ENCODE measurements at places on chromosomes 11 and 22. TPM values are rescaled to one million over a fixed set of nuclear protein-coding genes. Genes with fewer than 3 reads are reported as not detected.

- DNase-seq: no peak
- H3K36me3 ChIP-seq: no peaks in the 10 kb centered on the region
- peak overlapping the region; percentile 65 for H3K27ac ChIP-seq
- H3K4me3 ChIP-seq: no peak overlapping the region
These were observed 16.9 kb downstream of the CAPN5 start for GRCh38 chr11:77083566-77084245.

DNA sequence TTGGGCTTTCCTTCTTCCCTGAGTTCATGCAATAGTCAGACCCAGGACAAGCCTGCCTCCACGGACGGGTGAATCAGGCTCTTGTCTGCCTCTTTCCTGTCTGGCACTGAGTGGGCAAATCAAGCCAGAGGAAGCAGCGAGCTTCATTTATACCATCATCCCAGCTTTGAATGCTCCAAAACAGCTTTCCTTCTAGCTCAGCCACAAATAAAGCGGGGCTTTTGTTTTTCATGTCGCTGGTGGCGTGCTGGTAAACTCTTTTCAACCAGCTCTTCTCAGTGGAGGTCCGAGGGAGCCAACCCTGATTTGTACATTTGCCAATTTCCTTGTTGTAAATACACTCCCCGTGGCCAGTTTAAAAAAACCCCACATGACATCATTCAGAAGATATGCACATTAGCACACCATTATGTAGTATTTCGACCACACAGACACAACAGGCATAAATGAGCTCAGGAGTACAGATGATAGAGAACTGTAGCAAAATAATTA is 8.6 kb downstream of the C11orf91 start:
- H3K27me3 ChIP-seq: peaks cover 2% of the 10 kb centered on the region
- no peak overlapping the region for H3K27ac ChIP-seq
- H3K36me3 ChIP-seq: no peaks in the 10 kb centered on the region
- DNase-seq: no peak

DNA sequence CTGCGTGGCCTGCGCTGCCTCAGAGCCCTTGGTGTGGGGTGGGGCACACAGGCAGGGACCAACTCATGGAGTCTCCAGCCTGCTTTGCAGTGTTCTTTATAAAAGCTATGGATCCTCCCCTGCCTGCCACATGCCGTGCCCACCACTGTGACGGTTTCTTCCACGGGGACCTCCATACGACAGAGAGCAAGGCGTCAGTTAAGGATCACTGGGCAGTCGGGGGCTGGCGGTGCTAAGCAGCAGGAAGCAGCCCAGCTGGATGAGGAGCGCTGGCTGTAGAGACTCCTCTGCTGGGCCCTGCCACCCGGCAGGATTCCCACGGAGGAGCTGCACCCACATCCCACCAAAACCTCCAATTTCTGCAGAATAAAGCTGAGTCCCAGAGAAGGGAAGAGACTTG is 23.1 kb upstream of the EFCAB6 start:
- H3K27ac ChIP-seq: no peak overlapping the region
- no peaks in the 10 kb centered on the region for H3K27me3 ChIP-seq
- H3K4me3 ChIP-seq: no peak overlapping the region
- H3K4me1 ChIP-seq: no peaks in the 10 kb centered on the region
- H3K36me3 ChIP-seq: no peaks in the 10 kb centered on the region

DNA sequence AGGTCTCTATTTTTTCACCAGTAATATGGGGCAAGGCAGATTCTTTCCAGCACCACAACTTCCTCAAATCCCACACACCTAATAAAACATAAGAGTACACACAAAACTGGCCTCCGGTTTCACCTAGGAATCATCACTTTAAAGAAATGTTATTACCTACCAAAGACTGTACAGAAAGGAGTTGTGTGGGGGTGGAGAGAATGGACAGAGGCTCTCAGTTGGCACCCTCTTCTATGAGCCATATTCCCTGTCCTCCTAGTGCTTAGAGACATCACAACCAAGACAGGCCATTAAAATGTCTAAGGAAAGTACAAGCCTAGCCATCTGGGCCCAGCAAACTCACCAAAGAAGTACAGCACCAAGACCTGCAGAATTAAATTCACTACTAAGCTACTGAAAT is 56.1 kb downstream of the RBFOX2 start:
- DNase-seq: no peak
- H3K4me1 ChIP-seq: no peaks in the 10 kb centered on the region
- H3K36me3 ChIP-seq: no peaks in the 10 kb centered on the region
- H3K27ac ChIP-seq: no peak overlapping the region
- H3K4me3 ChIP-seq: no peak overlapping the region

DNA sequence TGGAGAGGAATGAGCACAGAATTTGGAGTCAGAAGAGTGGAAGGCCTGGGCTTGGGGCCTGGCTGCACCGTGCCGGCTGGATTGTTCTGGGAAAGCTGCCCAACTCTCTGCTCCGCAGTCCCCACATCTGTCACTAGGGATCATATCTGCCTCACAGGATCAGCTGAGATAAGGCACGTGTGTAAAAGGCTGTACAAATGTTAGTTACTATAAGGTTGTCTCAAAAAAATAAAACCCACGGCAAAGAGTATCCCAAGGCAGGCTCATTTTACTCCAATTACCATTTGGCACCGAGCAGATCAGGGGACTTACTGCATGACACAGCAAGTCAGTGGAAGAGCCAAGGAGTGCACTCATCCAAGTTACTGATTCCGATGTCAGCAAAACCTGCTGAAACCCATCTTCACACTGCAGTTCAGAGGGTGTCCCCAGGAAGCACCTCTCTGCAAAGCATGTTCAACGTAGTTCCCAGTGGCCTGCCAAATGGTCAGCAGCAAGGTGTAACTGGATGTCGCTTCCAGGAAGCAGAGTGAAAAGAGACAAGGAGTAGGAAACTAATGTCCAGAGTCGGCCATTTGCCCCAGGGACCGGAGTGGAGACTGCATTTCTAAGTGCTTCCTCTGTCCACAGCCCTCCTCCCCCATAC is 18.1 kb upstream of the MRTFA start:
- no peaks in the 10 kb centered on the region for H3K36me3 ChIP-seq
- no peak for DNase-seq
- H3K27ac ChIP-seq: no peak overlapping the region
- no peaks in the 10 kb centered on the region for H3K27me3 ChIP-seq

DNA sequence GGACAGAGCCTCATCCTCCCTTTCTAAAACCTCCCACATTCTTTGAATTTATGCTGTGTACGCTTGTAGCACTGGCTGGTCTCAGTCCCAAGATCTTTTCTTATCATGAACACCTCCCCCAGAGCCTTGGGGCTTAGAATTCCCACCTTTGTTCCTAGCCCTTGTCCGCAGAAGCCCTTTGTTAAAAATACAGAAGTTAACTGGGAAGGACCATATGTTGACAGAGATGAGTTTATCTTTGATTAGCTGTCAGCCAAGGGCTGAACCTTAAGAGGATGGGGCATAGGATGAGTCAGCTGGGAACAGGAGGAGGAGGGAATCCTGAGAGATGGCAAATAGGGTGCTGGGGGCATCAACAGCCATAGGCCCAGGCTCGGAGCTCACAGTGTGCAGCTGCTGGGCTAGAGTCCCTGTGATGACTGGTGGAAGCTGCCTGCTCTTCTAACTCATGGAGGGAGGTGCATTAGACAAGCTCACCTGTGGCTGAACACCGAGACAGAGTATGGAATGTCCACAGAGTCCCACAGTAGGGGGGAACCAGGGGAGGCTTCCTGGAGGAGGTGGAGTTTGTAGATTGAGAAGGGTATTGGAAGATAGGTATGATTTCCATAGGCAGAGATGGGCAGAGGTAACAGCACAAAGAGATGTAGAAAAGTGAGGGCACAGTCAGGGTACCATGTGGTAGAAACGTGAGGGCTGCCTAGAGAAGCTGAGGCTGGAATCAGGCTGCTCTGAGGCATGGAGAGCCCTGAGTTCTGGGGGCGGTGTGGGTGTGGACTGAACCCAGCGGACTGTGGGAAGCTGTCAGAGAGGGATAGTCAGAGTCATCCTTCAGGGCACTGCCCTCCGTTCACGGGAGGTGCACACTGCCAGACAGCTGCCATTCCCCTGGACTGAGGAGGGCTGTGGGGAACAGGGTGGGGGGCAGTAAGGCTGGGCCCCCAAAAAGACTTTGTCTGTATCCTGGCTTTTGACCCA is 9.9 kb downstream of the MICAL2 start:
- no peaks in the 10 kb centered on the region for H3K27me3 ChIP-seq
- no peak overlapping the region for H3K27ac ChIP-seq
- no peak for DNase-seq

Gene OSM
- 13.9 TPM for total RNA-seq

Gene SCO2
- 0.61 TPM for total RNA-seq

Gene COA4
- total RNA-seq: 23.9 TPM

Gene USP2
- total RNA-seq: 2.6 TPM

Measured in CD4-positive, alpha-beta T cell (primary cell).